ENCODE measurements at places on chromosomes 1 and 21. TPM values are rescaled to one million over a fixed set of nuclear protein-coding genes. Genes with fewer than 3 reads are reported as not detected.

KANK4 gene
- total RNA-seq, result 5.9 TPM

DNA sequence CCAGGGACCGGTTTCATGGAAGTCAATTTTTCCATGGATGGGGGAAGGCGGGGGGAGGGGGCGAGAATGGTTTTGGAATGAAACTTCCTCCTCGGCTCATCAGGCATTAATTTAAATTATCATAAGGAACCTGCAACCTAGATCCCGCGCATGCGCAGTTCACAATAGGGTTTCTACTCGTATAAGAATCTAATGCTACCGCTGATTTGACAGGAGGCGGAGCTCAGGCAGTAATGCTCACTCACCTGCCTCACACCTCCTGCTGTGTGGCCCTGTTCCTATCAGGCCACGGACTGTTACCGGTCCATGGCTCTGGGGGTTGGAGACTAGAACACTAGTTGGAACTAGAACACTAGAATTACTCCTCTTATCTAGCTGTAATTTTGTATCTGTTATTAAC, 38.0 kb downstream of the PRRX1 start:
- no peak for DNase-seq

DNA sequence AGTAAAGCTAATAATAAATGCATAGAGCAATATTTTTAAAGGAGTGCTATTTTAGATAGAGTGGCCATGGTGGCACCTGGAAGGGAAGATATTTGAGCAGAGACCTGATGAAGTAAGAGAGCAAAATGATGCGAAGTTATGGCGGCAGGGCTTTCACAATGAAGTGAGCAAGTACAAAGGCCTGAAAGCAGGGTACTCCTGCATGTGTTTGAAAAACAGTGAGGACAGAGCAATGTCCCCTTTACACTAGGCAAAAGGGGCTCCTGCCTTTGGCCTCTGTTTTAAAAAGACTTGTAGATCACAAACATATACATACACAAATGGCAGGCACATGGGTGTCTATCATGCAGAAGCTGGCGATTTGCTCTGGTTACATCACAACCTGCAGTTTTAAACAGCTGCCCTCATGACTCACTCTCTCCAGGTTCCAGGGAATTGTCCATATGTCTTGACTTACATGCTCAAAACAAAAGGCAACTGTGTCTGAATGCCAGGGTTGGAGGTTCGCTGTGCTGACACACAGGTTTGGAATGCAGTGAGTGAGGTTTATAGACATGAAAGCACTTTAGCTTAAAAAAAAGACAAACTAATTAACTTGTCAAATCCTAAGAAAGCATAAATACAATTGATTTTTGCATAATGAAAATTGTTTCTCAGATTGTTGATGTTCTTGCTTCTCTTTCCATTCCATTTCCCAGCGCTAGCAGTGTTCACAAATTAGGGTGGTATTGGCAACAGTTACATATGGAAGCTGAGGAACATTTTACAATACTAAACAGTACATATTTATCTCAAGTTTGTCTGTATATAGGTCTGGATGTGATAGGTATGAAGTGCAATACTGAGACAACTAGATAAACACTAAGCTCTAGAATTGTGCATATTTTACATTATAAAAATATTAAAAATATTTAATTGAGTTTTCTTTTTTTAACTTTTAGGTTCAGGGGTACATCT, 313.9 kb downstream of the BARHL2 start:
- DNase-seq, result no peak

ANGPTL3 gene
- 2.6 TPM for total RNA-seq

DNA sequence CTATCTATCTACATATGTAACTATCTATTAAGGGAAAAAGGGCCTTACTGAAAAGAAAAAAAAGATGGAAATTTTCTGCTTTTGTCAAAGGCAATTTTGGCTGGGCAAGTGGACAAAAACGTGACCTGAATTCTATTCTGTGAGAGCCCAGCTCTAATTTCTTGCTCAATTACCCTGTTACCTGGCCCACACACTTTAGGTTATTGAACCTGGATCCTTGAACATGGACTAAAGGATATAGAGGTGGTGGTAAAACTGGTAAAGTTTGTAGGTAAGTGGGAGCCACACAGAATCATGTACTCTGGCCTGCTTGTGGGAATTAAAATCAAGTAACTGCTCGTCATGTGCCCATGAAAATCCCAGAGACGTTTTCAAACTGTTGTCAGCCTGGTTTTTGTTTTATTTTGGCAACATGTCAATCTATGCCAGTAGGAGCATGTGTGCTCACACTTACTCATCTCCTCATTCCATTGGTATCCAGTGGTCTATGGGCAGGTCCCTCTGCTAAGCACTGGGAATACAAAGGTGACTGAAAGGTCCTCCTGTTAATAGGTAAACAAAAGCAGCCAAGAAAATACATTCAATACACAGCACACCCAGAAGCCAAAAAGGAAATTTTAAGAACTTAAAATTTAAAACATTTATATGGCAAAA, 113.7 kb upstream of the WARS2 start:
- DNase-seq, result no peak

DNA sequence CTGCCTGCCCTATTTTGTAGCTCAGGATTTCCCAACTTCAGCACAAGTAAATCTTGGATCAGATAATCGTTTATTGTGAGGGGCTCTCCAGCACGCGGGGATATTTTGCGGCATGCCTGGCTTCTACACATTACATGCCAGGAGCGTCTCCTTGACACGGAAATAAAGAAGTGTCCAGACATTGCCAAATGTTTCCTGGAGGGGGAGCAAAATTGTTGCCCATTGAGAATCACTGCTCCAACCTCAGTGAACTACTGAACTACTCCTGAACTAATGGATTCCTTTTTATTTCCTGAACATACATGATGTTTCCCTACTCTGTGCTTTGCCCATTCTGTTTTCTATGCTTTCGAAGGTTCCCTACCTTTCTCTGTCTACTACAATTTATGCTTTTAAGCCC, 1359.1 kb upstream of the ADGRL2 start:
- no peak for DNase-seq

- DNase-seq, result no peak
Observed at GRCh38 chr21:34593423-34593822, 21.5 kb downstream of the RCAN1 start.

DNA sequence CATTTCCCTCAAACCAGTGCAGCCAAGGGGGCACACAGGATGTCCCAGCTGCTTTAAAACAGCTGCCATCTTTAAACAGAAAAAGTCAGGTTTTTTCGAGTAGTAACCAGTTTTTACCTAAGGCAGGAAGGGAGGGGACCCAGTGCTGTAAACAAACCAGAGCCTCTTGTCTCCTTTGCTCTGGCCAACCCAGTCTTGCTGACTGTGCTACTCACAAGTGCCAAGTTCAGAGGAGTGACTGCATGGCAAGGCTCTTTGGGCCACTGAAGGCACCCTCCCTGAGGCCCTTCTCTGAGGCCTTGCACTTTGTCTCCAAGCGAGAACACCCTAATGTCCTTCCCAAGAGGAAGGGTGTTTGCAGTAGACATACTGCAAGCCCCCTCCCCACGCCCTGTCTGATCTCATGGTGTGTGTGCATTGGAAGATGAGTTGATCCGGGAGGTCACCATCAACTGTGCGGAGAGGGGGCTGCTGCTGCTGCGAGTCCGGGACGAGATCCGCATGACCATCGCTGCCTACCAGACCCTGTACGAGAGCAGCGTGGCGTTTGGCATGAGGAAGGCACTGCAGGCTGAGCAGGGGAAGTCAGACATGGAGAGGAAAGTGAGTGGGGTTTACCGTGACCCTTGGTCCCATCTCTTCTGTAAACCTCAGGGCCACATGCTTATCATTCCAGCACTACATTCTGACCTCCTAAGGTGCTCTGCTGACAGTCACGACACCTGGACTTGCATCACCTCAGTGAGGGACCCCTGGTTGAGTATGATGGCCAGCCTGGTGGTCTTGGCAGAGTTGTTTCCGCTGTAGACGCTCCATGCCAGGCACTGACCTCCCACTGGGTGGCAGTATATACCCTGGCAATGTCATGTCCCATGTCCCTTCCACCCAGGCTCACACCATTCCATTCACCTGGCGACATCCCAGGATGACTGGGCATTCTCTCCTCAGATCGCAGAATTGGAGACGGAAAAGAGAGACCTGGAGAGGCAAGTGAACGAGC, 4.7 kb downstream of the DNALI1 start:
- DNase-seq, result no peak
